NCI-H1105 treated with DMSO at 0.1 percent for 48 hours (cell line): ENCODE measurements at places on chromosomes 6 and 20.
A peak's percentile ranks its signal among the peaks of the same experiment; 100 is the strongest.

- no peak for DNase-seq
These were observed 227.4 kb downstream of the TTLL2 start for GRCh38 chr6:167552258-167552630.

DNA sequence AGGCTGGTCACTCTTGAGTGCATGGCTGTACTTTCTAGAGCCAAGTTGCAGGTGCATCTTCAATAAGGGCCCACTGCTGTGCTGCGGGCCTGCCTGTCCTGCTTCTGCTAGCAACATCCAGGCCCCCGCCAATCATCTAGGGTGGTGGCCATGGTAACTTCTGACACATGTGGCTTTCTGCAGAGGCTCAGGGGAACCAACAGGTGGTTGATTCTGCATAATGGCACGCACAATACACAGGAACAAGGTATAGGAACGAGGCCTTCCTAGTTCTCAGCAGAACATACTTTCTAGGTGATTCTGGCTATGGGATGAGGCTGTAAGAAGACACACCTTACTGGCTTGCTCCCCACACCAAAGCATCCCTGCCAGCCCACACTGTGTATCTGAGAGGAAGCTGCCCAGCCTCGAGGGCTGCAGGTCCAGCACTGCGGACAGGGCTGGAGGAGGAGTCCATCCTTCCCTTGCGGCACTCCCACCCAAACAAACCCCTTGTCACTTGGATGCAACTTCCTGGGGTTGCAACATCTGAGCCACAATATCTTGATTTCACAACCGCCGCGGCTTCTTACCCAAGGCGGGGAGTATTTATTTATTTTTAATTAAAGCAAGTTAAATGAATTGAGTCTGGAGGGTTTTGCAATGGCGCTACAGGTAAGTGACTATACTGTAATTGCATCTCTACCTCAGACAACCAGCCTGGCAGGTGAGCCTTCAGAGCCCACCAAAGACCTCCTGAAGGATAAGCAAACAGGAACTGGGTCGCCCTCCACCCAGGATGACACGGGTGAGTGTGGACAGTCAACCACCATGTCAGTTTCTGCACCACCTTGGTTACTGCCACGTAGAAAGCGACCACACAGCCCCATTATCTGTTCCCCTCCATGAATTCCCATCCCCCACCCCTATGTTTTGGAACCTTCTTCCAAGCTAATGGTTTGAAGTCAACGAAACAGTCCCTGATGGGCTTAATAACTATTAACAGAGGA is 49.6 kb downstream of the SULF2 start:
- no peak for DNase-seq

DNA sequence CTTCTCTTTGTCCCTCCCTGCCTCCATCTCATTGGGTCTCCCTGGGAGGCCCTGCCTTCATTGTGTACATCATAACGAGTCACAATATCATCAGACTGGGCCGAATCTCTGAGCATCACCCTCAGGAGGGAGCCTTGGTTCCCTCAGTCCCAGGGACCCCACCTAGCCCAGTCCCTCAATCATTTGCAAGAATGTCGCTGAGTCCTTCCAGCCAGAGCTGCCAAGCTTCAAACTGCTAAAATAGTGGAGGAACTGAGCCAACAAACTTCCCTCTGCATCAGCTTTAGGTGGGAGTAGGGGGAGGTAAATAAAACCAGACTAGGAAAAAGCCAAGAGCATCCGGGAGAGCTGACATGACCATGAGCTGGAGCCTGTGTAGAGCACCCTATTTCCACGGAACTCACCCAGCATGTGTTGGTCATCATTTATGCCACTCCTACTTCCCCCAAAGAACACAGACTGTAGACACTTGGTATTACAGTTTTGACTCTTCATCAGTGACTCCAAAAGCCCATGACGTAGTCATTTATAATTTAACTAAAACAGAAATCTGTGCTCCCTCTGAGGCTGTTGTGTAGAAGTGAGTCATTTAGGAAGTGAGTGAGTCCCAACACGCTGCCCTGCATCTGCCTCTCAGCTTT is 28.8 kb upstream of the IL17A start:
- DNase-seq, result no peak

- DNase-seq, result no peak
These were observed 81.8 kb upstream of the SLC24A3 start for GRCh38 chr20:19130613-19130984.

- DNase-seq, result no peak
These were observed 684 bp downstream of the ZNFX1 start for GRCh38 chr20:49276961-49277785.

- no peak for DNase-seq
These were observed 97.5 kb upstream of the MYLIP start for GRCh38 chr6:16031278-16031981.

DNA sequence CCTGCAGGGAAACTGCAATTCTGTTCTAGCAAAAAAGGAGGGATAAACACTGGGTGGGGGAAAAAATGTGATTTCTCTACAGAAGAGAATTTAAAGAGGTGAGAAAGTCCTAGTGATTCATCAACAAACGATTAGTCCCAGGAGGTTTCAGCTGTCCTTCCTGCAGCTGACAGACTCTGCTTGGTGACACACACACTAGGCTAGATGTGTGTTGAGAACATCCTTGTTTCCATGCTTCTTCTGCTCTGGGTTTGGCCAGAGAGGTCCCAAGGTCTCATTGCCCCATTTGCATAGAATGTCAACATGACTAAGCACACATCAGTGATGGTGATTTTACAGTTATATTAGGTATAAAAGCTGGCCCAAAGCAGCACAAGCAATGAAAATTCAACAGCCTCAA is 258.3 kb downstream of the NFATC2 start:
- DNase-seq, result no peak

DNA sequence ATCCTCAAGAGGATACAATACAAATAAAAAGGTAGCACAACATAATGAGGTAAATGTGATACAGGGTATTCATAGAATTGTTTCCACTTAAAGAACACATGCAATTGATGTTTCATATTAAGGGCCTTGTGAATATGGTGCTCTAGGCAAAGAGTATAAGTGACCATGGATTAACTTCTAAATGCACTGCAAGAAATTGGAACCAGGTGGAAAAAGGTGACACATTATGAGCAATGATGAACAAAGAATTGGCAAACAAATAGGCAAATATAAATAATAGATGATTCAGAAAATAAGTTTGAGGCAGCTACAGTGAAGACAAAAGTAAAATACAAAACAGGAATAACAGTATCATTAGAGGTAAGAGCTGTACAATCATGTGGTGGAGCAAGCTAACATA is 192.0 kb downstream of the GRIK2 start:
- DNase-seq, result no peak

DNA sequence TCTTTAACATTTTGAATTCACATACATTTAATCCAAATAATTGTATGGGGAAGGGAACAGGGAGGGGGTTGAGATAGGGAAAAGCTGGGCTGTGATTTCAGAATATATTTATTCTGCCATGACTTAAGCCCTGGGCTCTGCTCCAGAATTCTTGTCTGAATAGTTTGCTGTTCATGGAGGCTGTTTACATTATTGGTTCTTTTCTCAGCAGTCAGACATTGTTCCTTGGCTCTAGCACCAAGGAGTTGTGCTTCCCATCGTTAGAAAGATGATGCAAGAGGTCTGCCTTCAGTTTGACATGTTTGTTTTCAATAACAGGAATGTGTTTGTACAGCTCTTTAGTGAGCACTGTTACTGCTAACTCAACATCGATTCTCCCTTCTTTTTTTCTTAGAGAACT is 198.8 kb upstream of the CDYL start:
- no peak for DNase-seq

GRCh38 chr6:111832833-111833418 is 40.3 kb downstream of the FYN start:
- DNase-seq, result no peak

- DNase-seq, result no peak
These were observed 15.6 kb upstream of the MAPRE1 start for GRCh38 chr20:32804022-32804715.

DNA sequence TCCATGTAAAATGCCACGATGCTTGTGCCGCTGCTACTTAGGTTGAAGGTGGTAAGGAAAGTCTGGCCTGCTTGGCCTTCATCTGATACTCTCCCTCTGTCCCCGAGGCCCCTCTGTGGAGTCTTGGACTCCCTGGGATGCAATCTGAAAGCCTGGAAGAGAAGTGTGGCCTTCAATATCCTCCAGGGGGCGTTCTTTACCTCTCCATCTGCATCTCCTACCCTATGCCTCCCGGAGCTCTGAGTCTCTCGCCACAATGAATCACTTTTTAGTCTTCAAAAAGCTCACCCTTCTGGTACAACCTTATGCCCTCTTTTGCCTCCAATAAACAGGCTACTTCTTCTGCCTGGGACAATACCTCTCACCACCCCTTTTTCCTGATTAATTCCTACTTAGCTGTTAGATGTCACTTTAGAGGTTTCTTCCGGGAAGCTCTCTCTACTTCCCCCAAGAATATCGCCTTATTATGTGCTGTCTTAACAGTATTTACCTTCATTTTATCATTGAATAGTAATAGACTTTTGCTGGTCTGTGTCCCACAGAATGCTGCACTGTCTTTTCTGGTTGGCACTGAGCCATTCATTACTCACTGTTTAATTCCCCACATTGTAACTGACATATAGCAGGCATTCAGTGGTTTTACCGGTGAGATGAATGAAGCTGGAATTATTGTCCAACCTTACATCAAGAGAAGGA is 13.9 kb upstream of the ATG5 start:
- peak; percentile 84 for DNase-seq

GRCh38 chr20:62805155-62805710 is 598 bp downstream of the OGFR start:
- no peak for DNase-seq

- no peak for DNase-seq
These were observed 81.4 kb downstream of the SLC22A3 start for GRCh38 chr6:160429620-160429895.

- DNase-seq, result no peak
These were observed 17.8 kb downstream of the ADGRF4 start for GRCh38 chr6:47716207-47716606.

GRCh38 chr6:146219101-146219500 is 190.2 kb downstream of the GRM1 start:
- no peak for DNase-seq

DNA sequence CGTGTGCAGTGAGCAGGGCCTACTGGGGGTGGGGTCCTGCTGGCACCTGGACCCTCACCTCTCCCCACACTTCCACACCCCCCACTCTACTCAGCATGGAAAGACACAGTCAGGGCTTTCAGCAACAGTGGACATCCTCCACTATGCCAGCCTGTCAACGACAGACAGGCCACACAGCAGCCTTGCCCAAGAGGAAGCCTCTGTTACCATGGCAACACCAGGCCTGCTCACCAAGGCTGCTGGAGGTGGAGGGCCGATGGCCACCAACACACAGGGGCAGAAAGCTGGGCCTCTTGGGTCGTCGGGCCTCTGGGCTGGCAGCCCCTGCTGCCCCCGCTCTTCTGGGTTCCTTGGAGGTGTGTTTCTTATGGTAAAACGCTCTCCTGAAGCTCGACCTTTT is 13.6 kb downstream of the BNIP5 start:
- no peak for DNase-seq

DNA sequence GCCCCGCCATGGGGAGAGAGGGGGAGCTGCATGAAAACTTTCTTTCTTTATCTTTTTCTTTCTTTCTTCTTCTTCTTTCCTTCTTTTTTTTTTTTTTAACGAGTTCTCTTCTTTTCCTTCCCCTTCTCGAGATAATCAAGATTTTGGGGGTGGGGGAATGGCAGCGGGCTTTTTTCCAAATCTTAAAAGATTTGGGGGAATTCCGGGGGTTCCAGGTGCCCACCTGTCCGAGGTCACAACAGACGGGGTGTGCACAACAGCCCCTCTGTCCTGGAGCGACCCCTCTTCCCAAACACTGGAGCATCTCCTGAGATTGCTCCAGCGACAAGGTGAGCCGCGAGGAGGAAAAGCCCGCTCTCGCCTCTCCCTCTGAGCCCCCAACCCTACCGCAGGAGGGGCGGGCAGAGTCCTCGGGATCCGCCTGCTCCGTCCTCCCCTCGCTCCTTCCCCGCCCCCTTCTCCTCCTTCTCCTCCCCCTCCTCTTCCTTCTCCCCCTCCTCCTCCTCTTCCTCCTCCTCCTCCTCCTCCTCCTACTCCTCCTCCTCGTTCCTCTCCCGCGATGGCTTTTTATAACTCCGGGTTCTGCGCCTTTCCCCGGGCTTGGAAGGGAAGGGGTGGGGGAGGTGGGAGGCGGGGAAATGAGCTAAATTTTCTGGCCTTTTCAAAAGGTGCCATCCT is 689 bp upstream of the KCNB1 start:
- DNase-seq, result no peak

DNA sequence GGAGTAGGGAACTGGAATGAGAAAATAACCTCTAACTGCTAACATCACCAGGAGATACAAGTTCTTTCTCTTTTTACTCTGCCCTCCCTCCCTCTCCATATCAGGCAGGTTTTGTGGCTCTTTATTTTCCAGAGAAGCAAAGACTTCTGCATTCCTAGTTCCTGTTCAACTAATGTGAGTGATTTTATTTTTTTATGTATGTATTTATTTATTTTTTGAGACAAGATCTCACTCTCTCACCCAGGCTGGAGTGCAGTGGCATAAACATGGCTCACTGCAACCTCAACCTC is 6.0 kb upstream of the IER3 start:
- DNase-seq, result no peak

DNA sequence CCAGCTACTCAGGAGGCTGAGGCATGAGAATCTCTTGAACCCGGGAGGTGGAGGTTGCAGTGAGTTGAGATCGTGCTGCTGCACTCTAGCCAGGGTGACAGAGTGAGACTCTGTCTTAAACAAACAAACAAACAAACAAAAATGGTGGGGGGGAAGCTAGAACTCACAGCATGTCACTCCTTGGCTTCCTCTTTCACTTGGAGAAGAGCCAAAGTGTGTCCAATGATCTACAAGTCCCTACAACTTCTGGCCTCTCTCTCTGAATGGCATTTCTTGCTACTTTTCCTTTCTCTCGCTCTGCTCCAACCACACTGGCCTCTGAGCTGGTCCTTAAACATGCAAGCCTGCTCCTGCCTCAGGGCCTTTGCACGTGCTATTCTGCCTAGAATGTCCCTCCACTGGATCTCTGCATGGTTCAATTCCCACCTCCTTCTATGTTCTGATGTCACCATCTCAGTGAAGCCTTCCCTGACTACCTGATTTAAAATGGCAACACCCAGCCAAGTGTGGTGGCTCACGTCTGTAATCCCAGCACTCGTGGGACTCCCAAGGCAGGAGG is 8.1 kb downstream of the TLDC2 start:
- no peak for DNase-seq

DNA sequence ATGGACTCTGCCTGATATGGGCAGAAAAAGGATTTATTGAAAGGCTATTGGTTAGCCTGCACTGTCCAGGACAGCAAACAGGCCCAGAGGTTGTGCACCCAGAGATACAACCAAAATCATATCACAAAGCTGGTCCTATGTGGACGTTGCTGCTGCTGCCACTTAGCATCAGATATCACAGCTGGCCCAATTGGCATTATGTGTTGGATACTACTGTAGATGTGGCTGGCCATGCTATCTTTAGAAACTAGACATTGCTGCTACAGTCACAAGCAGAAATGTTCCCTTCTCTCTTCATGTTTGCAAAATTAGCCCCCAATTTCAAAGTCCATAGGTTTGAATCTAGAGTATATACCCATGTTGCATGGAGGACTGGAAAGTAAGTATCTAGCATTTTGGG is 42.2 kb upstream of the CEP85L start:
- no peak for DNase-seq

- no peak for DNase-seq
These were observed 424.5 kb upstream of the FLRT3 start for GRCh38 chr20:14761903-14762302.
